Calu3 (cell line): ENCODE measurements at places on chromosomes 12 and 14. TPM values are rescaled to one million over a fixed set of nuclear protein-coding genes. Genes with fewer than 3 reads are reported as not detected.

- no peak for DNase-seq
Observed at GRCh38 chr12:79381248-79382208, 309.2 kb downstream of the PAWR start.

The COQ6 gene
- 21.9 and 24.5 TPM in 2 replicates for total RNA-seq

- DNase-seq: no peak
Observed at GRCh38 chr12:69396041-69396440, 36.5 kb downstream of the YEATS4 start.

The KRT71 gene
- not detected in 2 replicates for total RNA-seq

DNA sequence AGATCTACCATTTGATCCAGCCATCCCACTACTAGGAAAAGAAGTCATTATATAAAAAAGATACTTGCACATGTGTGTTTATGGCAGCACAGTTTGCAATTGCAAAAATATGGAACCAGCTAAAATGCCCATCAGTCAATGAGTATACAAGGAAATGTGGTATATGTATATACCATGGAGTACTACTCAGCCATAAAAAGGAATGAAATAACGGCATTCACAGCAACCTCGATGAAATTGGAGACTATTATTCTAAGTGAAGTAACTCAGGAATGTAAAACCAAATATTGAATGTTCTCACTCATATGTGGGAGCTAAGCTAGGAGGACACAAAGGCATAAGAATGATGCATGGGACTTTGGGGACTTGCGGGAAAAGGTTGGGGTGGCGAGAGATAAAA is 402.6 kb downstream of the RAD51B start:
- no peak for DNase-seq

DNA sequence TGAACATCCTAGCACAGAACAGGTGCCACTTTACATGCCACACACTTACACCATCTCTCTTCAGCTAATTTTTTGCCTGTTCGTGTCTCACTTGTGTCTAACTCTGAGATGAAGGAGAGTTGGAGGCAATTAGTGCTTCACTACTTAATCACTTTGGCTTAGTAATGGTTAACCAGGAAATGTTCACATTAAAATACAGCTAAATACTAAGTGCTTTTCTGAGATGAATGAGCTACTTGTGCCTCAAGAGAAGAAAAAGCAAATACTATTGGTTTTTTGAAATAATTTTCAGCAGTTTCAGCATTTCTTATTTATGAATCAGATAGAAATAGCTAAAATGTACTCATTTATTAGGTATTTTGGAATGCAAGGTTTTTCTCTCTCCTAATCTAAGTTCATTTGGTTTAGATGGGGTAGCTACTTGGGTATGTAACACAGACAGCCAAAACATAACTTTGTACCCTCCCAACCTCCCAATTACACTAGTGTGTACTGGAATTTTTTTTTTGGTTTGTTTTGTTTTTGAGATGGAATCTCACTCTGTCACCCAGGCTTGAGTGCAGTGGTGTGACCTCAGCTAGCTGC is 1474.1 kb upstream of the SEL1L start:
- no peak for DNase-seq

GRCh38 chr12:102964872-102965271 is 7.4 kb downstream of the ASCL1 start:
- DNase-seq: peak; percentile 36

DNA sequence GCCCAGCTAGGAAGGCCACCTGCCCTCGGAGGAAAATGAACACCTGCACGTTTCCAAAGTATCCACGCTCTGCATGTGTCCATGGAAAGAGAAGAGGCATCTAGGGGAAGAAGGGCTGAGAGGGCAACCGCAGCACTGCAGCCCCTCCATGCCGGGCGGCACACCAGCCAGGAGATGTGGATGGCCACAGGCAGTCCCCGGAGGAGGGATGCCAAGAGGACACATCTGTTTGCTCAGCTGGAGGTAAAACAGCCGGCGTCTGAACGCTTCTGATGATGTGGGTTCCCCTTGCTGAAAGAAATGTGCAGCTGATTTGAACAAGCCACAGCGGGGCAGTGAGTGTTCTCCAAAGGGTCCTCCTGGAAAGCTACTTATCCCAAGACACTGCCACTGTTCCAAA is 34.0 kb downstream of the CHGA start:
- DNase-seq: no peak

DNA sequence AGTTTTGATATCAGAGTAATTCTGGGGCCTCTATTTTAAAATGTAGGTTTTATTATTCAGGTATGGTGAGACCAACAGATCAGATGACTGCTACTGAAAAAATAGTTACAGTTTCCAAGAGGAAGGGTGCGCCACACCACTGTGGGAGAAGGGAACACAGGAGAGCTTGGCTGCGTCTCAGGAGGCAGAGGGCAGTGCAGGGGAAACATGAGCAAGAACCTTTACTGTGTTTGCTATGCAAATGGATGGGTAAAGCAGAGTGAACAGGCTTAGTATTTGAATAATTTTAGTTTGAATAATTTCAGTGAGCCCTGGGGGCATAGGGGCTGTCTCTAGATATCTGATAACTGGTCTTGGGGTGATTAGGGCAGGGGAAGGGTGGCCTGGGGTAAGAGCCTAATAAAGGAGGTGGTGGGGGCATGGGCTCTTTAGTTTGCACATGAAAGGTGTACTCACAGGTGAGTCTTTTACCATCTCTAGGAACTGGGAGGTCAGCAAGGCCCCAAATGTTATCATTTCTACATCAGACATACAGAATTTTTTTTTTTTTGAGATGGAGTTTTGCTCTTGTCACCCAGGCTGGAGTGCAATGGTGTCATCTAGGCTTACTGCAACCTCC is 196.8 kb upstream of the NEDD1 start:
- DNase-seq: peak; percentile 18

The RIN3 gene
- 13.2 and 13.8 TPM in 2 replicates for total RNA-seq

GRCh38 chr12:108273217-108273616 is 65.9 kb downstream of the CMKLR1 start:
- no peak for DNase-seq

- no peak for DNase-seq
Observed at GRCh38 chr12:54033980-54034784, 1.3 kb downstream of the HOXC5 start.

- DNase-seq: no peak
Observed at GRCh38 chr14:52936437-52936836, 14.4 kb downstream of the FERMT2 start.

The SLC2A14 gene
- not detected in 2 replicates for total RNA-seq

DNA sequence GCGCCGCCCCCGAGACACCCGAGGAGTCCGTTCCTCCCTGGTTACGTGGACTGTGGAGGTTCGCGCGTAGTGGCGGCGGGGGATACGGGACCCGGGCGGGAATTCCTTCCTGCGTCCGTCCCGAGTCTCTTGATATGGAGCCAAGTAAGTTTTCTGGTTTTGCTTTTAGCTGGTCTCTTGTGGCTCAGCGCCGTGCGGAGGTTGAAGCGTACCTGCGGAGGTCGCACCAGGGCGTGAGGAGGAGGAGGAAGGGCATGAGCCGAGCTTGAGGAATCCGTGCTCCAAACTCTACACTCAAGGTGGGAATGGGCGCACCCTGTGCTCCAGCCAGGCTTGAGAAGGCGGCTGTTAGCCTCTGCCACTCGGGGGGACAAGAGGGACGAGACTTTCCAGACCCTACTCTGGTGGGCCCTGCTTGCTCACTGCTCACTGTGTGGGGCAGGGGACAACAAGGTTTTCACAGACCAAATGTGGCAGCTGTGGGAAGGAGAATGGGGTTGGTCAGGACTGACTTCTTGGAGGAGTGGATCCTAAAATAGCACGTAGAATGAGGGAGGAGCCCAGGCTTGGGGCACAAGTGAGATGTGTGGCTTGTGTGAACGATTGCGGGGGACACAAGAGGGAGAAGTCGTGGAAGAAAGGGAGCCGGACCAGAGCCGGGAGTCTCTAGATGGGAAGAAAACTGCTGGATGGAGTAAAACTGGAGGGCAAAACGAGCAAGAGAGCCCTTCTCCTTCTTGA is 577 bp downstream of the ATG101 start:
- DNase-seq: no peak

The ZNF891 gene
- total RNA-seq: 4.2 and 4.8 TPM in 2 replicates

DNA sequence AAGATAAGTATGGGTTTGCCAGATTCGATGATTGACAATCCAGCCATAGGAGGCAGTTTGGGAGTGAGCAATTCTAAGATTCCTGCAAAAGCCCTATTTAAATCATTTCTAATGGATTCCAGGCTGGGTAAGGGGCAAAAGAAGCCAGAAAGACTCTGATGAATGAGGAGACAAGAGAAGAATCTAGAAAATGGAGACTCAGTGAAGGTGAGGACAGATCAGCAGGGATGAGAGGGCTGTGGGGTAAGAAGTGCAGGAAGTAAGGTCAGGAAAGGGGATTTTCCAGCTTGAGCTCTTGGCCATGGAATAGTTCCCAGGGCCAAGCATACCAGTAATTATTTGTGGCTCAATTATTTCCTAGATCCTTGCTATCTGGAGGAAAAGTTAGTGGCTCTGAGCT is 87.3 kb downstream of the TMX1 start:
- DNase-seq: no peak

GRCh38 chr12:117092886-117093285 is 6.3 kb downstream of the TESC start:
- DNase-seq: no peak

The SLCO1B1 gene
- total RNA-seq: 1.4 and 1.7 TPM in 2 replicates

The GLS2 gene
- total RNA-seq: 1.9 and 2.7 TPM in 2 replicates

DNA sequence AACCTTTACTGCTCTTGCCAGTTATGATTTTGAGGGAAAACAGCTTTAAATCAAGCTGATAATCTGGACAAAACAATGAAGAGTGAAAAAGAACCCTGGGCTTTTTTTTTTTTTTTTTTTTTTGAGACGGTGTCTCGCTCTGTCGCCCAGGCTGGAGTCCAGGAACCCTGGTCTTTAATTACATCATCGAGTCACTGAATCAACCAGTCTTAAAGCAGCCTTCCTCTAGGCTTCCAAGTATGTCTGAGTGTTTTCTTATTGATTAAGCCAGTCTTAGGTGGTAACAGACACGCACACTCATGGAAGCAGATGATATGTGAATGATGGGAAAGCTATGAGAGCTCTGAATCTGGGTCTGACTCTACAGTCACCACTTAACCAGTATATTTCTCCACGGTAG is 5.9 kb upstream of the VCPKMT start:
- DNase-seq: no peak

The PKP2 gene
- total RNA-seq: 54.2 and 61.1 TPM in 2 replicates

GRCh38 chr14:50804181-50804721 is 26.7 kb downstream of the NIN start:
- no peak for DNase-seq

DNA sequence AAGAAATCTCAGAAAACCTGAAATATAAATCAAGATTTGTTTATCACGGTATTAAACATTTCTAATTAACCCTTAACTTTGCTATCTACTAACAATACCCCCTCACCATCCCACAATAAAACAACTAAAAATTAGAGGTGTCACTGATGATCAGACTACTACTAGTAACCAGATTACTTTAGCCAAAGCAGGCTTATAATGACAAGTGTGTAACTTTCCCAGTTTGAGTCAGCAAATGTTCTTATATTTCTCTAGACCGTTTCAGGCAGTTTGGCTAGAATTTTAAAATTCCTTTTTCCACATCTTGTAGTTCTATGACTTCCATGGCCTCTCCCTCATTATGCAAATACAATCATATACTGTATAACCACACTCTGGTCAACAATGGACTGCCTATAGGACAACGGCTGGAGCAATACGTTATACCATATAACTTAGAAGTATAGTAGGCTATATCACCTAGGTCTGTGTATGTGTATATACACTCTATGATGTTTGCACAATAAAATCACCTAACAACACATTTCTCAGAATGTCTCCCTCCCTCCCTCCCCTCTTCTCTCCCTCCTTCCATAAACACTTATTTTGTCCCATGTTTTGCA is 102.1 kb downstream of the DENND5B start:
- no peak for DNase-seq

- DNase-seq: no peak
Observed at GRCh38 chr12:57309420-57309819, 58.4 kb upstream of the STAC3 start.

The TMEM132C gene
- total RNA-seq: not detected in 2 replicates

The CCDC196 gene
- total RNA-seq: not detected in 2 replicates

- DNase-seq: no peak
Observed at GRCh38 chr12:93704122-93704521, 26.9 kb downstream of the CRADD start.

- no peak for DNase-seq
Observed at GRCh38 chr14:20682127-20682434, 2.3 kb upstream of the RNASE4 start.

DNA sequence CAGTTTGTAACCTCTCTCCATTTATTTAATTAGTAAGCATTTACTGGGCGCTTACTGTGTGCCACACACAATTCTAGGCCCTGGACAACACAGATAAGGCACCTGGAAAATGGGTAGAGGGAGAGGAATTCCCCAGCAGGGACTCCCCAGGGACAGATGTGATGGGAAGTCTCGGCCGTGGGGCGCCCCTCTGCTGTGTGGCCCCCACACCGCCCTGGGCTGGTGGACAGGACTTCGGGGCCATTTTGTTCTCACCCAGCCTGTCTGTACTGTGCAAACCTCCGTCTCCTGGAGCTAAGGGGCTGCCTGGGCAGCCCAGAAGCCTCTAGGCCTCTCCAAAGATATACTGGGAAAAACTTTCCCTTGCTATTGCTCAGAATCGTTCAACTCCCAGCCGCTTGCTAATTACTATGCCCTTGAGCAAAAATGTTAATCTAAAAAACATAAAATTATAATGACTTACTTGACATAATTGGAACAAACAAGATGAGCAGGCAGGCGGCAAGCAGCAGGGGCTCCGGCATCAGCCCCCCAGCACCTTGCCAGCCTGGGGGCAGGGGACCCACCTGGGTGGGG is 64.4 kb upstream of the NCOR2 start:
- DNase-seq: no peak

The C12orf54 gene
- total RNA-seq: not detected in 2 replicates

The ALDH6A1 gene
- 17.2 and 19.6 TPM in 2 replicates for total RNA-seq

DNA sequence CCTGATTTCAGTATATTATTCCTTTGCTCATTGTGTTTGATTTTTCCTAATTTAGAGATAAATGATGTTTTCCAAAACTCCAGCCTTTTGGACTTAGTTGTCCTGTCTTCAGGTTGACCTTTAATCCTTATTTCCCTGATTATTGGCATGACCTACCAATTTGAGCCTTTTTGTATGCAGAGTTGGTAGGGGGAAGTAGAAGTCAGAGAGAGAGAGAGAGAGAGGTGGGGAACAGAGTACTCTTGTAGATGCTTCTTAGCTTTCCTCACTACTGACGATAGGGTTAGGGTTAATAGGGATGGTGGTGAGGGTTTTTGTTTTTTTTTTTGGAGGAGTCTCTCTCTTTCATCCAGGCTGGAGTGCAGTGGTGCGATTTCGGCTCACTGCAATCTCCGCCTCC is 38.6 kb downstream of the TBC1D15 start:
- no peak for DNase-seq
